Gastrocnemius medialis (tissue), 4 donors: ENCODE measurements at places on chromosomes 12 and 14. TPM values are rescaled to one million over a fixed set of nuclear protein-coding genes. Genes with fewer than 3 reads are reported as not detected.

DNA sequence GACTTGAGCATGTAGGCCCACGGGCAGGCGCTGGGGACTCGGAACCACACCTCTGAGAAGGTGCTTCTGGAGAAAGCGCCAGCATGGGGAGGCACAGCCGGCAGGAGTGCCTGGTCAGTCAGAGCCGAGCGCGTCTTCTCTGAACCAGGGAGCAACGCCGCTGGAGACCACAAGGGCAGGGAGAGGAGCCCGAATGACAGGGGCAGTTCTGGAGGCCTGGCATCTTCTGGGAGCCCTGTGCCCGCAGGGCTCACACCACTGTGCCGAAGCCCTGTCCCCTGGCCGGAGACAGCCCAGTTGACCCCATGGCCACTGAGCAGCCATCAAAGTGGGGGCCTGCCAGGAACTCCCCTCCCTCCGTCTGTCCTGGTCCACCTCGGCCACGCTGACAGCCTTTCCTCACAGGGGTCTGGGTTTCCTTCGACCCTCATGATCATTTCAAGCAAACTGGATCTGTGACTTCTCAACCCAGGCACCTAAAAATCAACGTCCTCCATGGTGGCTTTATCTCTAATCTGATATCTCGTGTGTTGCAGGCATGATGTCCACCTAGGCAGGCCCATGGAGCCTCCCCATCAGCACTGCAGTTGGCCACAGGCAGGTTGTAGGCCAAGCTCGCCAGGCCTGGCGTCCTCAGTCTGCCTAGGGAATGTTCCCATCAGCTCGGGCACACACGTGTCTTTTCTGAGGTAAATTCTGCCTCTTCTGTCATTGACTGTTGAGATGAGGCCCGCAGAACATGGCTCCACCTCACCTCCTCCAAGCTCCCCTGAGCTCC is 299.3 kb upstream of the RTL1 start:
- no peaks in the 10 kb centered on the region for H3K27me3 ChIP-seq
- H3K4me1 ChIP-seq, result no peaks in the 10 kb centered on the region
- no peaks in the 10 kb centered on the region for H3K36me3 ChIP-seq
- no peak for DNase-seq

GRCh38 chr12:41507286-41507685 is 319.2 kb downstream of the PDZRN4 start:
- DNase-seq, result no peak
- no peaks in the 10 kb centered on the region for H3K27me3 ChIP-seq
- no peaks in the 10 kb centered on the region for H3K36me3 ChIP-seq
- no peak overlapping the region for H3K27ac ChIP-seq
- no peaks in the 10 kb centered on the region for H3K4me1 ChIP-seq

- peaks cover 19% of the 10 kb centered on the region for H3K4me1 ChIP-seq
- H3K4me3 ChIP-seq, result no peak overlapping the region
- no peak for DNase-seq
- no peaks in the 10 kb centered on the region for H3K27me3 ChIP-seq
- no peaks in the 10 kb centered on the region for H3K36me3 ChIP-seq
Observed at GRCh38 chr14:67973436-67973835, 153.9 kb downstream of the RAD51B start.

DNA sequence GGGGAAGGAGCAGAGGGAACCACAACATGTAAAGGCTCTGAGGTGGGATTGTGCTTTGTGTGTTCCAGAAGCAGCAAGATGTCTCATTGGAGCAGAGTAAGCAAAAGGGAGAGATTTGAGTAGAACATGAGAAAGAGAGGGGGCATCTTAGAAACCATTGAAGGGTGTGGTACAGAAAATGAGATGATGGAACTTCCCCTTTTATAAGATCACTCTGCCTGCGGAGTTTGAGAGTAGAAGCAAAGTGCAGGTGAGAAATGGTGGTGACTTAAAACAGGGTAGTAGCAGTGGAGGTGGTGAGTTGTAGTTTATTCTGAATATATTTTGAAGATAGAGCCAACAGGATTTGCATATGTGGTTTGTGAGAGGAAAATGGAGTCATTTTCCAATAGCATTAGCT is 56.0 kb downstream of the FBXO34 start:
- H3K4me1 ChIP-seq, result peaks cover 65% of the 10 kb centered on the region
- peaks cover 3% of the 10 kb centered on the region for H3K36me3 ChIP-seq
- no peak for DNase-seq
- peak overlapping the region; percentile 29 for H3K27ac ChIP-seq
- no peaks in the 10 kb centered on the region for H3K27me3 ChIP-seq

- H3K4me1 ChIP-seq, result peaks cover 35% of the 10 kb centered on the region
- no peaks in the 10 kb centered on the region for H3K36me3 ChIP-seq
- H3K27ac ChIP-seq, result peak overlapping the region; percentile 91
- peak overlapping the region; percentile 77 for H3K4me3 ChIP-seq
- peak; percentile 69 for DNase-seq
Observed at GRCh38 chr12:26195641-26196420, 458 bp downstream of the SSPN start.

DNA sequence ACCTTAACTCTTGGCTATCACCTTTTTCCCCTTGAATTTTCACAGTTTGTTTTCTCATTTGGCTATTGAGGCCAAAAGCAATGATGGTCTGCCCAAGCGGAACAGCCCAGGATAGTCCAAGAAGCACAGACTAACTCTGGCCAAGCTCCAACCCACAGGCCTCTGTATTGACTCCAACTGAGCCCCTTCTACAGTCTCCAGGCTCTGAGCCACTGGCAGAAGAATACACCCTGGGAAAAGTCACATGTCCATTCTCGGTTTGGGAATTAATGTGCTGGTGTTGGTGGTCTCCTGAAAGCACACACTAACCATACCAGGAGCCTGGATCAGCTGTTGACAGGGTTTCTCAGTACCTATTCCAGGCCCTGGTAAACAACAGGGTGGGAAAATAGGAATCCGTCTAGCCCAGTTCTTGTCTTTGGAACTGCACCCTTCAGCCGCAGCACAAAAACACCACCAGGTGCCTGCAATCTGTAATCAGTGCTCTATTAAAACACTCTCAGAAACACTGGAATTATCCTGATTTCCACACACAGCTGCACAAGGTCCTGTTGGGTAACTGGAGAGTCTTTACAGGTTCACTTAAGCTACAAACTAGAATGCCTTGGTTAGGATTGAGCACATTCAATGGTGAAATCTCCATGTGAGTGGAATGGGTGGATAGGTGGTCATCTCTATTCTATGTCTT is 63.6 kb downstream of the STXBP6 start:
- H3K36me3 ChIP-seq, result no peaks in the 10 kb centered on the region
- H3K27ac ChIP-seq, result peak overlapping the region; percentile 37
- no peak for DNase-seq
- H3K27me3 ChIP-seq, result no peaks in the 10 kb centered on the region

GRCh38 chr12:105641749-105642148 is 311.3 kb downstream of the C12orf75 start:
- no peak overlapping the region for H3K4me3 ChIP-seq
- H3K27me3 ChIP-seq, result no peaks in the 10 kb centered on the region
- no peaks in the 10 kb centered on the region for H3K4me1 ChIP-seq
- H3K27ac ChIP-seq, result no peak overlapping the region
- no peaks in the 10 kb centered on the region for H3K36me3 ChIP-seq

GRCh38 chr12:89893972-89894706 is 185.5 kb upstream of the ATP2B1 start:
- no peak overlapping the region for H3K4me3 ChIP-seq
- no peak for DNase-seq
- H3K27me3 ChIP-seq, result no peaks in the 10 kb centered on the region
- H3K27ac ChIP-seq, result no peak overlapping the region
- no peaks in the 10 kb centered on the region for H3K36me3 ChIP-seq

DNA sequence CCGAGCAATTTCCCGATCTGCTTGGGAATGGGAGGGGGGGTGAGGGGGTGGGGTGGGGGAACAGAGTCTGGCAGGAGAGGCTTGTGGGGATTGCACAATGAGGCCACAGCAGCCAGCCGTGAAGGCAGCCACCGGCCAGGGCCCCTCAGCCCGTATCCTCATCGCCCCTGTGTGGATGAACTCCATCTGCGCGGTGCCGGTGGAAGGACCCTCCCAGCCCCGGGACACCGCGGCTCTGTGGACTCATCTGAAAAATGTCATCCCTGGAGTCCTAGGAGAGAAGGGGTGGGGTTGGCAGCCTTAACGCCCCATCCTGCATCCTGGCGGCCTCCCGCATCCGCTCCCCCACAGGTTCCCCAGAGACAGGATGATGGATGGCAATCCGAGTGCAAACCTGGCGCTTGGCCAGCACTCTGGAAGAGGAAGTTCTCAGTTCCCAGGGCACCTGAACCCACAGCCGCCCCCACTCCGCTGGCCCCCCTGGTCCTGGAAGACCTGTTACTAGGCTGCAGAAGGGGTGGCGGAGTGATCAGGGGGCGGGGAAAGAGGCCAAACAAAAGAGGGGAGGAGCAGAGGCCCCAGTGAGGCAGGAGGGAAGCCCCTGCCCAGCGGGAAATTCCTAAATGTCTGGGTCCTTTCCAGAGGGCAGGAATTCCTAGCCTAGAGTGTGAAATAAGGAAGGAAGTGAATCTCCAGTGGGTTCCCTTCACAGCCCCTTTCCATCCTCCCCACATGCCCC is 1.2 kb upstream of the TNFAIP2 start:
- peak overlapping the region; percentile 68 for H3K4me3 ChIP-seq
- no peaks in the 10 kb centered on the region for H3K27me3 ChIP-seq
- peak overlapping the region; percentile 86 for H3K27ac ChIP-seq
- peak; percentile 78 for DNase-seq
- H3K36me3 ChIP-seq, result no peaks in the 10 kb centered on the region

- no peak for DNase-seq
- H3K36me3 ChIP-seq, result no peaks in the 10 kb centered on the region
- H3K27ac ChIP-seq, result peak overlapping the region; percentile 96
- H3K27me3 ChIP-seq, result no peaks in the 10 kb centered on the region
- peaks cover 24% of the 10 kb centered on the region for H3K4me1 ChIP-seq
- H3K4me3 ChIP-seq, result peak overlapping the region; percentile 85
Observed at GRCh38 chr12:118061873-118062843, 1.2 kb upstream of the WSB2 start.

- H3K4me1 ChIP-seq, result no peaks in the 10 kb centered on the region
- H3K27ac ChIP-seq, result no peak overlapping the region
- H3K36me3 ChIP-seq, result no peaks in the 10 kb centered on the region
Observed at GRCh38 chr12:15527201-15528080, 205.1 kb downstream of the PTPRO start.

GRCh38 chr12:1216560-1216959 is 225.5 kb downstream of the ERC1 start:
- DNase-seq, result no peak
- no peak overlapping the region for H3K4me3 ChIP-seq
- no peaks in the 10 kb centered on the region for H3K36me3 ChIP-seq
- H3K27me3 ChIP-seq, result no peaks in the 10 kb centered on the region
- peak overlapping the region; percentile 52 for H3K27ac ChIP-seq

GRCh38 chr14:100721568-100721967 is 5.1 kb upstream of the DLK1 start:
- H3K36me3 ChIP-seq, result no peaks in the 10 kb centered on the region
- H3K4me1 ChIP-seq, result no peaks in the 10 kb centered on the region
- H3K27ac ChIP-seq, result no peak overlapping the region
- H3K4me3 ChIP-seq, result no peak overlapping the region
- DNase-seq, result no peak
- H3K27me3 ChIP-seq, result peaks cover 5% of the 10 kb centered on the region

GRCh38 chr14:34522496-34522895 is 17.0 kb downstream of the EAPP start:
- no peak overlapping the region for H3K27ac ChIP-seq
- H3K27me3 ChIP-seq, result no peaks in the 10 kb centered on the region
- no peaks in the 10 kb centered on the region for H3K4me1 ChIP-seq

DNA sequence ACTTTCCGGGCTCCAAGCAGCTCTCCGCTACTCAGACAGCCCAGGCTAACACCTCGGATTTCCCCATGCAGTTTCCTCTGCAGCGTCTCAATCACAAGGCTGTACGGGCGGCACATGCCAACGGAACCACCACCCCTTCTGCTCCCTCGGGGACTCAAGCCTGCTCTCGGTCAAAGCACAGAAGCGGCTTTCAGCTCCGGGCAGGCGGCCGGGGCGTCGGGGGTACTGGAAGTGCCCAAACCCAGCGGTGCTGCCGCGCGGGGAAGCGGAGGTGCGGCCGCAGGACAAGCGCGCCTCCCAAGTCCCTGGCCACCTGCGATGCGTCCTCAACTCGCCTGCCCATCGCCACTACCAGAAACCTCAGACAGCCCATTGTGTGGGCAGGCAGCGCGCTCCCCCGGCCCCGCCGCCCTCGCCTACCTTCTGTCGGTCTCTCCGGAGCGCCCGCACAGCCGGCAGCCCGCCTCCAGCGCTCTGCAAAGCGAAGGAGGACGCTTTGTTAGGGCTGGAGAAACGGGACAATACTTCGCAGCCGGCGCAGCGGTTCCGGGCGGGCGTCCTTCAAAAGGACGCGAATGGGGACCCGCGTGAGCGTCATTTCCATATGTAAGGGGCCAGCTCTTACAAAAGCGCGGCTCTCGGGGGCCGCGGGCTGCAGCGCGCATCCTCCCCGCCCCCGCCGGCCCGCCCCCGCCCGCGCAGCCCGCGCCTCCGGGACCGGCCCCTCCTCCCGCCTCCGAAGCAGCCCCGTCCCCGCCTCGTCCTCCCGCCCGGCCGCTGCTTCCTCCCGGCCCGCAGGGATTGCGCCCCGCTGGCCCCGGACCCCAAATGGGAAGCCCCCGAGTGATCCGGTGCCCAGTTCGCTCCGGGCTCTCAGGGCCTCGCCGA is 674 bp downstream of the NIN start:
- H3K36me3 ChIP-seq, result no peaks in the 10 kb centered on the region
- peak overlapping the region; percentile 92 for H3K27ac ChIP-seq
- peak; percentile 50 for DNase-seq
- H3K4me1 ChIP-seq, result peaks cover 29% of the 10 kb centered on the region
- peak overlapping the region; percentile 90 for H3K4me3 ChIP-seq
- no peaks in the 10 kb centered on the region for H3K27me3 ChIP-seq

GRCh38 chr14:104743461-104744380 is 9.2 kb upstream of the SIVA1 start:
- H3K36me3 ChIP-seq, result no peaks in the 10 kb centered on the region
- no peaks in the 10 kb centered on the region for H3K27me3 ChIP-seq

DNA sequence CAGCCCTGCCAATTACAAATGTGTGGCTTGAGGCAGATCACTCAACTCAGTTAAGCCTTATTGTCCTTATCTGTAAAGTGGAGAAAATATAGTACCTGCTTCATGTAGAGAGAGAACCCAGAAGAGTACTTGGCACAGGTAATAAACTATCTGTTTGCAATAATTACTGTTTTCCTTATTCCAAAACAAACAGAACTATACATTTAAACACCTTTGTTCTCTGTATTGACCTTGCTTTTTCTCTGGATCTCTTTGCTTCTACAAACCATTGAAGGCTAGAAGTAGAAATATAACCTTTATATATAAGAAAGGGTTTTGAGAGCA is 70.8 kb upstream of the SRSF5 start:
- H3K27me3 ChIP-seq, result no peaks in the 10 kb centered on the region
- peak overlapping the region; percentile 44 for H3K27ac ChIP-seq
- peaks cover 58% of the 10 kb centered on the region for H3K4me1 ChIP-seq
- no peaks in the 10 kb centered on the region for H3K36me3 ChIP-seq
- no peak overlapping the region for H3K4me3 ChIP-seq
- no peak for DNase-seq

The GZMH gene
- total RNA-seq, result not detected

The SPX gene
- total RNA-seq, result not detected

The PLCZ1 gene
- not detected for total RNA-seq

The APOF gene
- total RNA-seq, result 0.27 TPM

The C3AR1 gene
- 3.2 TPM for total RNA-seq

The ZDHHC22 gene
- not detected for total RNA-seq

The NYNRIN gene
- 0.87 TPM for total RNA-seq

The CACNA2D4 gene
- 1.1 TPM for total RNA-seq

The GLIPR1L1 gene
- total RNA-seq, result not detected
